ENCODE measurements at places on chromosomes 11 and 22.

DNA sequence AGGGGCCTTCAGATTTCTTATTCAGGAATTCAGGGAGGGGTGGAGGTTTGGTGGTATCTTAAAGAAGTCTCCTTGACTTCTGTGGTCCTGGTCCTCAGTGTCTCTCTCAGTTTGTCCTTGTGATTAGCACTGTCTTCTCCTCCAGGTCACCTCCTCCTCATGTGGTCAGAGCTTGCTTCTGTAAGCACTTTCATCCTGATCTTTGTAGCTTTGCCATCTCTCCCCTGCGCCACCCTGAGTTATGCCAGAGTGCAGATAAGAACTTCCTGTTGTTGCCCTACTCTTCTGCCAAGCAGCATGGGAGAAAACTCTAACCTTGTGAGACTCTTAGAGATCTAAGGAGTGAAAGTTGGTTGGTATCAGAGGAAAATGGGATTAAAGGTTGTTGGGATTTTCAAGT, 30.9 kb downstream of the MICAL2 start:
- DNase-seq: no peak

DNA sequence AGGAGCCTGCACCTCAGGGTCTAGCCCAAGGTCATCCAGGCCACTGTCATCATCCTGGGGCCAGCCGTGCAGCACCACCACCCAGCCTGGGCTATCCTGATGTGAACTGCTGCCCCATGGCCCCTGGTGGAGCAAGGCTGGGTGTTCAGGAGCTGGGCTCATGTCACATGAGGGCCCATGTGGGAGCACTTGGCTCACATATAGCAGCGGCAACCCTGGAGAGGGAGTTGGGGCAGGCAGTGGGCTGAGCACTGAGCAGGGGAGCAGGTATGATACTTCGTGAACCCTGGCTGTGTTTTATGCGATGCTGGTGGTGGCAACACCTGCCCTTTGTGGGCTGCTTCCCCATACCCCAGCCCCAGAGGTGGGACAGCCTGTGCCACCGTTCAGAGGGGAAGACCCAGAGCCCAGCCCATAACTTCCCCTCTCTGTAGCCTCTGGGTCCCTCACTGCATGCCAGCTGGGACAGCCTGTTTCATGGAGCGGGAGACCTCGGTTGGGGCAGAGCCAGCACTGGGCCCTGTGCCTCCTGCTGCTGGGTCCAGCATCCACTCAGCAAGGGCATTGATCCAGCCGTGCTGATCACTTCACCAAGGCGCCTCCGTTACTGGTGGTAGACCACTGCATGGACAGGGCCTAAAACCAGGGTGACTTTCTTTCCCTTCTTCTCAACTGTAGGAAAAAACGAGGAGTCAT, 62.5 kb upstream of the SUSD2 start:
- no peak for DNase-seq

- no peak for DNase-seq
Observed at GRCh38 chr11:86553265-86553664, 119.2 kb downstream of the ME3 start.

DNA sequence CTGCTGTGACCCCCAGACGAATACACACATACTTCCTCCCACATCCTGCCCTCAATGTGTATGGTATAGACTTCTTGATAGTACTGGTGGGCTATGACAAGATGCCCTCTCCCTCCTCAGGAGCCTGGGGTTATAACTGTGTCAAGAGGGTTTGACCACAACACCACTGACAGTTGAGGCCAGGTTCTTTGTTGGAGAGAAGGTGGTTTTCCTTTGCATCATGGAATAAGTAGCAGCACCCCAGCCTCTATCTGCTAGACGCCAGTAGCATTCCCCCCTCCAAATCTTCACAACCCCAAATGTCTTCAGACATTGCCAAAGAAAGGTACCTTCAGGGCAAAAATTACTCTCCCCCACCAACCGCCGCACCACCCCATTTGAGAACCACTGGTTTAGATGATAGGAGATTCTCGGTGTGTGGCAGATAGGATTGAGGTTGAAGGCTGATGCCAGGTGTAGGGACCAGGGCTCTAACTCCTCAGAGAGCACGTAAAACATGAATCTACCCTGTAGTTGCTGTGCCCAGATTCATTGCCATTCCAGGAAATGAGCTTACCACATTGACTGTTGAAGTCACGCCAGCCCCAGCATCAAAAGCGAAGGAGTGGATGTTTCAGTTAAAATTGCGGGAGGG, 5.5 kb upstream of the MYO18B start:
- no peak for DNase-seq

- no peak for DNase-seq
Observed at GRCh38 chr11:27266125-27266524, 96.9 kb downstream of the CCDC34 start.

DNA sequence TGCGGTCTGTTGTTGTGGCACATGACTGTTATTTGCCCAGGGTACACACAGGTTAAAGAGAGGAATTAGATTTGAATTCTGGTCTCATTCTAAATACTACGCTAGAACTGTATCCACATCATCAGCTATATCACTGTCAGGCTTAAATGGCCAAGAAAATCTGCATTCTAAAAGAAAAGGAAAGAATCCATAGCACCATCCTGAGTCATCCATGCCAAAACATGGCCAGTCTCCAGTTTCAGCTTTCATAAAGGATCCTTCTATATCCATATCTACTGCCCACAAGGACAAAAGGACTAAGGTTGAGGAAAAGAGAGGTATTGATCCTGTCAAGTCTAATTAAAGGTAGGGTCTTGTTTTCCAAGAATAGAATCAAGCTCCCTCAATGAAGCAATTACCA, 73.6 kb upstream of the GDPD4 start:
- no peak for DNase-seq

DNA sequence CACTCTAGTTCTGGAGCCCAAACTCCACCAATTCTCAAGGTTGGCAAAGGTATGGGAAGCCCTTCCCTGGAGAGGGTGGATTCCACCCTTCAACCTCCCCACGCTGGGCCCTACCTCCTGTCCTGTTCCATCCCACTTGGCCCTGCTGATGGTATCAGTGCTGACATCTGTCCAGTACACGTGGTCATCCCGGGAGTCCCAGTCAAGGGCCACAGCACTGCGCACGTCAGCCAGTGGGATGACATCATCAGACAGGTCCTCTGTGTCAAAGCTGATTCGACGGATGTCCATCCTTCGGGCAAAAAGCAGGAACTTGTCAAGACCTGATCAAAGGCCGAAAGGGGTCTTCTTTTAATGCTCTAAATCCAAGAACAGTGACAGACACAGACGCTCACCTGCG, 32.1 kb downstream of the LRP4 start:
- DNase-seq: no peak

DNA sequence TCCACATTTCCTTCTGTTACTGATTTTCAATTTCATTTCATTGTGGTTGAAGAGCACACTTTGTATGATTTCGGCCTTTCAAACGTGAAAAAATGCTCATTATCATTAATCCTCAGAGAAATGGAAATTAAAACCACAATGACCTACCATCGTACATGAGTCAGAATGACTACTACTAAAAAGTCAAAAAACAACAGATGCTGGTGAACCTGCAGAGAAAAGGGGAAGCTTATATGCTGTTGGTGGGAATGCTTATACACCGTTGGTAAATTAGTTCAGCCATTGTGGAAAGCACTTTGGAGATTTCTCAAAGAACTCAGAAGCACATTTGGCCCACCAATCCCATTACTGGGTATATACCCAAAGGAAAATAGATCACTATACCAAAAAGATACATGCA, 57.6 kb downstream of the DLG2 start:
- no peak for DNase-seq

DNA sequence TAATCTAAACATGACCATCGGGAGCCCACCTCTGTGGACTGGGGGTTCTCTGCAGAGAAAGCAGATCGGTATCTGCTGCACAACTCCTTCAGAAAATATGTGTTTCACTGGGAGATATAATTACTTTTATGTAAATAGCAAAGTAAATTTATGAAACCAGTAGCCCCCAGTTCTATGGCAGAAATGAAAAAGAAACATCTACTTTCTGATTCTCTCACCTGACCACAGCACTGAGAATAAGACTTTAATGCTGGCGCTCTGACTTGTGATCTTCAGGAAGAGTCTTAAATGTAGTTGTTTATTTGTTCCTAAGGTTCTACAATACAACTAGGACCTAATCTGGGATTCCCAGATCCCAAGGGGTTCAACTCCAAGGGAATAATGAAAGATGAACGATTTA, 518.0 kb downstream of the DLG2 start:
- no peak for DNase-seq

DNA sequence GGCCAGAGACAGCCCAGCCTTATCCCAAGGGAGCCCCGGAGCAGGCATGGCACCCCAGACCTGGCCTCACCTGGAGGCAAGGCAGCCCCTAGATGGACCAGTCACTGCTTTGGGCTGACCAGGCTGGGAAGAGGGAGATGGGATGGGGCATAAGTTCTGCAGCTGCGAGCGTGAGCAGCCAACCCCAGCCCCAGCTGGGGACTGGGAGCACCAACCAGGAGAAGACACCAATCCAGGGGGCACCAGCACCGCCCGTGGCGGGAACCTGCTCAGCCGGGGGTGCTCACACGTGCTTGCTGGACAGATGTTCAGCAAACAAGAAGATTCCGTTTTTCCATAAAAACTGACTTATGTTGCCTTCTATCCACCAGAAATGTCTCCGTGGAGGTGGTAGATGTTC, 16.2 kb upstream of the FADD start:
- DNase-seq: no peak

DNA sequence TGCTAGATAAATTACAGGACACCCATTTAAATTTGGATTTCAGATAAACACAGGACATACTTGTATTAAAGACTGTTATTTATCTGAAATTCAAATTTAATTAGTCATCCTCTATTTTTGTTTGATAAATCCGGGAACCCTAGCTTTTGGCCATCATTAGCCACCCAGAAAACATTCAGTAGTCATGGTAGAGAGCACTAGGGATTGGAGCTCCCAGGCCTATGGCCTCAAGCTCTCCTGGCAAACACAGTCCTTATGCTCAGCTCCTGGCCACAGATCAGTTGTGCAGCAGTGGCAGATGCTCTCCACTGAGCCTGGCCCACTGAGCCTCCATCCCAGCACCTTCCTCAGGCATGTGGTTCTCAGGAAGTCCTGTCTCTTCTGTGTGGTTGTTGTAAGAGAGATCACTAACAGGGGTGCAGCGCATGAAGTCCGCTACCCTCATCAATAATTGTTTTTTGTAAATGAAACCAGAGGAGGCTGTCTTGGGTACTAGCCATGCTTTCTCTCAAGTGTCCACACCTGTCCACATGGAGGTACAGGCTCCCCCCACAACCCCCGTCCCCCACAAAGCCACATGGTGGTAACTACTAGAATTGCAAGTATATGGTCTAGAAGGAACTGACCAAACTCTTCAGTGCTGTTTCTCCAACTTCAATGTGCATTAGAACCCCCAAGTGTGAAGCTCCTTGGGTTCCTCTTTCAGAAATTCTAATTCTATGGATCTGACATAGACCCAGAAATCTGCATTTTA, 1.1 kb upstream of the IRAG1 start:
- DNase-seq: no peak

DNA sequence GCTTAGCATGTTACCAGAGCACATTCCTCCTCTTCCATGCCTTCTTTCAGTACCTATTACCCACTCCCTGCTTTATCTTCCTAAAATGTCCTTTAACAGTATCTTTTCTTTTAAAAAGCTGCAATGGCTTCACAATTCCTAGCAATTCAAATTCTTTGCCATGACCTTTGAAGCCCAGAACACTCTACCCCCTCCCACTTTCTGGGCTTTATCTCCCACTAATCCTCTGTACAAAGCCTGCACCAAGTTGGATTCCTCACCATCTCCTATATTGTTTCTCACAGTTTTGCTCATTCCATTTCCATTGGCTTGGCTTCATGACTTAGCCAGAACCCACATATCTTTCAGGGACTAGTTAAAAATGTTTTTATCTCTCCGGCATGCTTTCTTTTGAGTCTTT, 80.9 kb downstream of the FAM76B start:
- no peak for DNase-seq
